Fibroblast of upper back skin (primary cell): ENCODE measurements at places on chromosomes 5 and 9.

- peak; percentile 50 for DNase-seq
Observed at GRCh38 chr9:113963017-113963620, 87.0 kb downstream of the ZNF618 start.

DNA sequence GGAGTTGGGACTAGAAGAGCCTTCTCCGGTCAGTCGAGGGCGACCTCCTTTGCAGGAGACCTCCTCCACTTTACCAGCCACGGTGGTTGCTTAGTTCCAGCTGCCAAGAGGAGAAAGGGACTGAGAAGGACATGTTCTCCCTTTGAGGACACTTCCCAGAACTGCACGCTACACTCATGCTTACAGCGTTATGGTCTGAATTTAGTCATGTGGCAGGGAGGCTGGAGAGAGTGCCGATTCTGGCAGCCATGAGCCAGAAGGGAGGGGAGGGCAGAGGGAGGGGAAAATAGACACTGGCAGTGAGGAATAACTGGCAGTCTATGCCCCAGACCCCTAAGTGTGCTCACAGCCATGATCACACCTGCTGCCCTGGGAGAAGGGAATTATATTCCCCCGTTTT is 47.8 kb downstream of the TSPAN17 start:
- DNase-seq: no peak

DNA sequence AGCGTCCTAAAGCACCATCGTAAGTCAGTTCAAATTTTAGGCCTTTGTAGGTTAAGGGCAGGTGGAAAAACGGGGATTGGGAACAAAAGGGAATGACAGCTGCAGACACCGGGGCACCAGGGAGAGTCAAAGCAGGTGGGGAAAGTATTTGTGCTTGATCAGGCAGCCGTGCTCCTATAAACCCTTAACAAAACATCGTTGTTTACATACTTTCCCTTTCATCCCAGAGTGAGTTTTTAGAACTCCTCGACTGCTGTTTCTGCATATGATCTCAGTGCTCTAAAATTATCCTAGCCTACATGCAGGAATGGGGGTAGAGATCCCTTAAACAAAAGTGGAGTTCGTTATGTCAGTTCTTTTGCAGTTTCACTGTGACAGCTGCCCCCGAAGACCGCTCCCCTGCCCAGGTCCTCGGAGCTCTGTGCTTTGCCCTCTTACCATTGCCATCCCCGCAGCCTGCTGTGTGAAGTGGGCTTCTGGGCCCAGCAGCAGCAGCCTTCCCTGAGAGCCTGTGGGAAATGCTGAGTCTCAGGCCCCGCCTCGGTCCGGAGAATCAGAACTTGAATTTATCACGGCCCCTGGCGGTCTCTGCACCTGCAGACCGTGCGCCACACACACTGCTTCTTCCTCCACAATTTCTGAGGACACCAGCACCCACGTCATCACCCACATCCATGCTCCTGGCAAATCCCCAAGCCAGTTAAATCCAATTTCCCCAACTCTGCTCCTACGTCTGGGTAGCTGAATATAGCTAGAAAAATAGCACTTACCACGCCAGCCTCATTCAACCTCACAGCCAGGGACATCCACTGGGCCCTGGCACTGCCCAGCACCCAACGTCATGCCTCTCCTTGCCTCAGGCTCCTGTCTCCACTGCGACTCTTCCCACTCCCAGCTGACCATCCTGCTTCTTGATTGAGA is 86.8 kb downstream of the NSUN2 start:
- no peak for DNase-seq

- no peak for DNase-seq
Observed at GRCh38 chr9:37776328-37776727, 8.5 kb downstream of the EXOSC3 start.

DNA sequence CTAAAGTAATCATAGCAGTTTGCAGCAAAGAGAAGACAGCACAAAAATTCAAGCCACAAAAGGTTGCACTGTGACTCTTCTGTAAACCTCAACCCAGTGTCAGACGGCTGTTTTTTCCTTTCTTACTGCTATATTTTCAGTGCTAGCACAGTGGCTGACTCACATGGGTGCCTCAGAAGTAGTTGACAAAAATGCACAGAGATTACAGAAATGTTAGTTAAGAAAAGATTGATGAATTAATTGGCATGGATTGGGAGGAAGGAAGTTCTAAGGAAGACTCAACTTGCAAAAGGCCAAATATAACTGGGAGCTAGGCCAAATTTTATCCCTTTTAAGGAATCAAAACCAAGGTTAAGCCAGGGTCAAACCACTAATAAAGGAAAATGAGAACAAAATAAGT is 43.7 kb upstream of the ITGA1 start:
- peak; percentile 64 for DNase-seq

GRCh38 chr5:15791859-15792258 is 291.9 kb downstream of the FBXL7 start:
- DNase-seq: peak; percentile 64

DNA sequence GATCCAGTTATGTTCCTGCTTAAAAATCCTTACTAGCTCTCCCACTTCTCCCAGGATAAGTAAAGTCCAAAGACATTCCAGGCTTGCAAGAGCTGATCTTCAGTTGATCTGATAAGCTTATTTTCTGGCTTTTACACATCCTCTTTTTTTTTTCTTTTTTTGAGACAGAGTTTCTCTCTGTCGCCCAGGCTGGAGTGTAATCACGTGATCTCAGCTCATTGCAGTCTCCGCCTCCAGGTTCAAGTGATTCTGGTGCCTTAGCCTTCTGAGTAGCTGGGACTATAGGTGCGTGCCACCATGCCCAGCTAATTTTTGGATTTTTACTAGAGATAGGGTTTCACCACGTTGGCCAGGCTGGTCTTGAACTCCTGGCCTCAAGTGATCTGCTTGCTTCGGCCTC is 37.3 kb upstream of the PTPN3 start:
- no peak for DNase-seq

- DNase-seq: peak; percentile 82
Observed at GRCh38 chr5:74149395-74149794, 491.1 kb downstream of the ENC1 start.

GRCh38 chr5:132478366-132478871 is 12.2 kb downstream of the IRF1 start:
- no peak for DNase-seq

GRCh38 chr9:91711755-91712601 is 238.1 kb downstream of the ROR2 start:
- peak; percentile 60 for DNase-seq
